ENCODE measurements at places on chromosomes 1 and 21.

- peak; percentile 90 for DNase-seq
Measured at GRCh38 chr1:219312967-219313366, 139.3 kb downstream of the LYPLAL1 start.

- peak; percentile 96 for DNase-seq
Measured at GRCh38 chr1:83901547-83902155, 97.3 kb downstream of the TTLL7 start.

DNA sequence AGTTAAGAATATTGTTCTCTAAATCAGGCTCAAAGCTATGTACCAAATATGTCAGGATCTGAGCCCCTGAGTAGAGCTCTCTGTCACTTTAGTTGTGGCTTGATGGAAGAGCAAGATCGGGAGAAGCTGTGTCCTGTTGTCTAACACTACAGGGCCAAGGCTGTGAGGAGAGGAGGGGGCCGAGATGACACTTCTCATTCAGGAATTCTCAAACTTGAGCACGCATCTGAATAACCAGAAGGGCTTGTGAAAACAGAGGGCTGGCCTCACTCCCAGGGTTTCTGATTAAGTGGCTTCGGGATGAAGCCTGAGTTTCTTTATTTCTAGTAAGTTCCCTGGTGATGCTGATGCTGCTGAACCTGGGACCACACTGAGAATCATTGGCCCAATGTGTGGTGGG, 209.2 kb upstream of the DAB1 start:
- no peak for DNase-seq

DNA sequence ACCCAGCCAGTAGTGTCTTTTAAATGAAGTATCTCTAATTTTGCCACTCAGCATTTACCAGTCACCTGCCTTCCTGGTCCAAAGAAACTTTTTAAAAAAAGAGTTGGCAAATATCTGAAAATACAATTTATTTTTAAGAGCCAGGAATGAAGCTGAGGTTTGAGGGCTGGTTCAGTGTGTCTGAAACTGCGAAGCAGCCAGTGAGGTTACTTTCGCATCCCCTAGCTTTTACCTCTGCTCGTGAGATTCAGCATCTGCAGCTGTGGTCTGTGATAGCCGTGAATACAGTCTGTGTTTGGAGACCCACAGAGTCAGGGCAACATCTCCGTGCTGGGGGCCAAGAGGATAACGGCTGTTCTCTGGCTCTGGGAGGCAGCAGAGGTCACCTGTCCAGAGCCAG, 21.3 kb upstream of the KCNAB2 start:
- no peak for DNase-seq
